Activated naive CD4-positive, alpha-beta T cell treated with Interleukin-2 at 50 U/mL for 16 hours (primary cell): ENCODE measurements at places on chromosomes 7 and 10.

DNA sequence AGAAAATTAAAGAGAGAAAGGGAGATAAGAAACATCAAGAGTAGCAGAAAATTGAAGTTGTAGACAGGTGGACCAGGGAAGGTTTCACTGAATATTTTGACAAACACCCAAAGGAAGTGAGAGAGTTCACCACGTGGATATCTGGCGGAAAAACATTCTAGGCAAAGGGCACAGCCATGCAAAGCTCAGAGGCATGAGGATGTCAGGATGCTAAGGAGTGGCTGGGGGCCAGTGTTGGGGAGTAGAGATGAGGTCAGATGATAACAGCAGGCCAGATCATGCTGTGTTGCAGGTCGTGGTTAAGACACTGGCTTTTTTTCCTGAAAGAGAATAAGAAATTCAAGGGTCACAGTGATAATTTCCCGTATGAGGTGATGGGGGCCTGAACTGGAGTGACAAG, 181.9 kb downstream of the DGKI start:
- no peak for DNase-seq

- no peak for DNase-seq
Observed at GRCh38 chr7:72435925-72436480, 23.9 kb upstream of the CALN1 start.

GRCh38 chr7:101553771-101554445, 75.2 kb downstream of the MYL10 start:
- DNase-seq: no peak

DNA sequence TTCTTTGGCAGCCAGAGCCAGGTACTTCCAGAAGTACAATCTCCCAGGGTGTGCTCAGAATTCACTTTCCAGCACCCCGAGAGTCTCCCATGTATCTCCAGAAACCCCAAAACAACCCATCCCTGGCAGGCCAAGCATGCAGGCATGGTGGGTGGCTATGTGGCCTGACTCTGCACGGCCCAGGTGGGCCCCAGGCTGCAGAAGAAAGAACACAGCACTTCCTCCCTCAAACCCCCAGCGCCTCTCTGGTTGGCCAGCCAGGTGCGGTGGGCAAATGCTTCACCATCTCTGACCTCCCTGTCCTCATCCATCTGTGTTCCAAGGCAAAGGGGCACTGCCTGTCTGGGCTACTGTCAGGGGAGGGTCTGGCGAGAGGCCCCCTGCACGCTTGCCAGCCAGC, 100.3 kb downstream of the MKI67 start:
- no peak for DNase-seq

DNA sequence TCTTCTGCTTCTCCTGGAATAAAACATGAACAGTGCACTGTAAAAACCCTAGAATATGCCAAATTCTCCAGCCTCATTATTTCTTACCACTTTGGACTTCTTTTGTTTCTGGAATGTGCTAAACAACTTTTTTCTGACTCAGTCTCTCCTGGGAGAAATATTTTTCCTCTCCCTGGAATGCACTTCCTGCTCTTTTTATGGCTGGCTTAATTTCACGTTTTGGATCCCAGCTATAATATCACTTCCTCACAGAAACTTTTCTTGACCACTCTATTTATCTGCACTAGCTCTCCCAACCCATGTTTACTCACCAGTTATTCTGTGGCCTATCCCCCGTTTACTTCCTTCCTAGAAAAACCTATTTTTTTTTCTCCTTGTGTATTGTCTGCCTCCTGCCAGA, 26.7 kb downstream of the ABCB5 start:
- DNase-seq: no peak

DNA sequence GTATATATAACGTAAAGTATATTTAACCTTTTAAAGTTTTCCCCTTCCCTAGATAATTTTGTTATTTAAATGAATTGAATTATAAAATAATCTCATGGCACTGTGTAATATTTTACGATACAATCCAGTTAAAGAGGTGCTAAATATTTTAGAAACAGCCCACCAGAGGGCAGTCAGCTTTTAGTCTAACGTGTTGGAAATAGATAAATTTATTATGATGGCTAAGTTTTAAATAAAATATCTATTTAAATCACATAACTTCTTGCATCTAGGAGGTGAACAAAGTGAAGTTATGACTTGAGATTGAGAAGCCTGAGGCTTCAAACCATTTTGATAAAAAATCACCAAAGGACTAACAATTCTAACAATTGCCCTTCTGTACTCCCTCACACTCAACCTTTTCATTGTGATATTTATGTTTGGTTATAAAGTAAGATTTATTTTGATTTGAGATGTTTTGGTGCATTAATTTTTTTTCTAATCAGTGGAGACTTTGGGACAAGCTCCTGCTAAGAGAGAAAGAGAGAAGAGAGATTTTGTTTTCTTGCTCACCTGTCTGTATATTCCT, 171.5 kb upstream of the SP4 start:
- peak; percentile 4 for DNase-seq

DNA sequence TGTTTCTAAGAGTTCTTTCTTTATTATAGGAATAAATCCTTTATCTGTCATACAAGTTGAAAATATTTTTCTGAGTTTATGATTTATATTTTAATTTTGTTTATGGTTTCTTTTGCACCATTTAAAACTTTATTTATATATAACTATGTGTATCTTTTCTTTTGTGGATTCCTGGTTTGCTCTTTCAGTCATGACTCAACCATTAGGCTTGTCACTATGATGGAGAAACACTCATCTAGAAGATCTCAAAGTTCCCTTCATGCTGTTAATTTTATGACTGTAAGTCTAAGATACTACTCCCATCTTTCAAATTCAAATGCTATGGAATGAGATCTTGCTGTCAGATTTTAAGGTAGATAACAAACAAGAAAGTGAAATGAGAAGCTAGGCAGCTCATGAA, 199.5 kb downstream of the INHBA start:
- DNase-seq: no peak
